Activated naive CD8-positive, alpha-beta T cell treated with anti-CD3 and anti-CD28 coated beads, Interleukin-2, amount 10 ng/mL, durations not matched to agents 7 days and 5 days (primary cell): ENCODE measurements at places on chromosomes 5 and 9. TPM values are rescaled to one million over a fixed set of nuclear protein-coding genes. Genes with fewer than 3 reads are reported as not detected.

Gene RNF183
- 0.37 TPM for total RNA-seq

GRCh38 chr9:128625391-128626146 is 31.1 kb downstream of the DYNC2I2 start:
- no peak overlapping the region for H3K27ac ChIP-seq
- no peaks in the 10 kb centered on the region for H3K27me3 ChIP-seq
- peaks cover 25% of the 10 kb centered on the region for H3K36me3 ChIP-seq
- no peak overlapping the region for H3K4me3 ChIP-seq
- H3K4me1 ChIP-seq = no peaks in the 10 kb centered on the region

- DNase-seq = no peak
- H3K4me1 ChIP-seq = no peaks in the 10 kb centered on the region
- H3K27me3 ChIP-seq = no peaks in the 10 kb centered on the region
- no peak overlapping the region for H3K27ac ChIP-seq
- H3K36me3 ChIP-seq = no peaks in the 10 kb centered on the region
- no peak overlapping the region for H3K4me3 ChIP-seq
These were observed 50.4 kb upstream of the SYNPO start for GRCh38 chr5:150589862-150590601.

Gene TAF1L
- total RNA-seq = 0.06 TPM

GRCh38 chr9:136089697-136090045 is 5.4 kb downstream of the NACC2 start:
- no peaks in the 10 kb centered on the region for H3K27me3 ChIP-seq
- peaks cover 2% of the 10 kb centered on the region for H3K4me1 ChIP-seq
- no peak overlapping the region for H3K27ac ChIP-seq
- DNase-seq = no peak
- no peak overlapping the region for H3K4me3 ChIP-seq
- H3K36me3 ChIP-seq = no peaks in the 10 kb centered on the region

- peaks cover 27% of the 10 kb centered on the region for H3K4me1 ChIP-seq
- H3K4me3 ChIP-seq = peak overlapping the region; percentile 98
- peak overlapping the region; percentile 97 for H3K27ac ChIP-seq
- peaks cover 31% of the 10 kb centered on the region for H3K36me3 ChIP-seq
- no peak for DNase-seq
These were observed 27.1 kb upstream of the MGAT1 start for GRCh38 chr5:180829726-180830125.

Gene PGM5
- not detected for total RNA-seq

GRCh38 chr5:78923622-78923970 is 61.5 kb downstream of the ARSB start:
- H3K36me3 ChIP-seq = peaks cover 2% of the 10 kb centered on the region
- no peak overlapping the region for H3K27ac ChIP-seq
- H3K27me3 ChIP-seq = no peaks in the 10 kb centered on the region
- no peak for DNase-seq
- peaks cover 2% of the 10 kb centered on the region for H3K4me1 ChIP-seq
- no peak overlapping the region for H3K4me3 ChIP-seq

- H3K27me3 ChIP-seq = no peaks in the 10 kb centered on the region
- no peak overlapping the region for H3K4me3 ChIP-seq
- DNase-seq = no peak
- no peaks in the 10 kb centered on the region for H3K36me3 ChIP-seq
These were observed 118.0 kb upstream of the OR13F1 start for GRCh38 chr9:104386013-104386412.

DNA sequence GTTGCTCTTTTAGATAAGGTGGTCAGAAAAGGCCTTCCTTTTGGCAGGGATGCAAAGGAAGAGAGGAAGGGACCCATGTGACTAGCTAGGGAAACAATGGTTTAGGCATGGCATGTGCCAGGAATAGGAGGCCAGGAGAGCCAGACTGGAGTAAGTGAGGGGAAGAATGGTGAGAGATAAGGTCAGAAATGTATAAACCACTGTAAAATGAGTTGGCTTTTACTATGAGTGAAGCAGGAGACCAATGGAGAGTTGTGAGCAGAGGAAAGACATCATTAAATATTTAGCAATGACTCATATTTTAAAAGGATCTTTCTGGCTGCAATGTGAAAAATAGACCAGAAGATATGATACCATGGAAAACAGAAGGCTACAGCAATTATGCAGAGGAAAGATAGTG is 50.9 kb downstream of the AP3B1 start:
- no peaks in the 10 kb centered on the region for H3K27me3 ChIP-seq
- no peak for DNase-seq
- H3K27ac ChIP-seq = no peak overlapping the region
- no peaks in the 10 kb centered on the region for H3K4me1 ChIP-seq
- H3K4me3 ChIP-seq = no peak overlapping the region

Gene IL3
- not detected for total RNA-seq
